Activated naive CD4-positive, alpha-beta T cell treated with anti-CD3 and anti-CD28 coated beads, Interleukin-2, amount 50 U/mL, for 72 hours (primary cell): ENCODE measurements at places on chromosomes 12 and 14.

DNA sequence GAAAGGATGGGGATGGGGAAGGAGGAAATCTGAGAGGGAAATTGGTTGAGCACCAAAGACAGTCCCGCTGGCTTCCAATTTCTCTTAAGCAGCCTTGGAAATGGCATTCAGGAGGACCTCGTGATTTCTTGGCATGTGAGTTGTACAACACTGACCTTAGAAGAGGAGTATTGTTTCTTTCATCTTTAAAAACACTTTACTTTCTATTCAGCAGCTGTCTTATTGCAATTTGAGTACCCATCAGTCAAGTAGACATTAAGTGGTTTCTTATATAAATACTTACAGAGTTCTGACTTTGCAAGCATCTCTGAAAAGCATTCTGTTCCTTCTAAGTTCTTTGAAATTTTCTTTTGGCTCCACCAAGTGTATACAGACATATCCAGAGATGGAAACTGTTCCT, 83.2 kb downstream of the LMNTD1 start:
- DNase-seq, result no peak

DNA sequence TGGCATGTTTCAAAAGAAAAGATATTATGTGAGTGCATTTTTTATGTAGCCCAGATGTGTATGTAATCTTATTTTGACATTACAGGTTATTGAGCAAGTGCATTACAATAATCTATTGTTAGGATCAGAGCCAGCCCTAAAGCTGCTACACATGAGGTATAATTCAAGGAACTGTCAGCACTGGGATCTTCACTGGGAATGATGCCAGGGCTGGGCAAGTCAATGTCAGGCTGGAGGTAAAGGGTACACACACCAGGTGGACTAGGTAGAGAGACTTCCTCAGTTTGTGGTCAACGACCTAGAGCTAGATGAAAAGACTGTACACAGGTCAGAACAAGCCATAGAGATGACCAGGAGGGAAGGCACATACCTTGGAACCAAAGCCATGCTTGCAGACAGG, 15.4 kb downstream of the TRIM9 start:
- DNase-seq, result no peak

GRCh38 chr14:39043352-39043943, 59.6 kb downstream of the SEC23A start:
- DNase-seq, result no peak

DNA sequence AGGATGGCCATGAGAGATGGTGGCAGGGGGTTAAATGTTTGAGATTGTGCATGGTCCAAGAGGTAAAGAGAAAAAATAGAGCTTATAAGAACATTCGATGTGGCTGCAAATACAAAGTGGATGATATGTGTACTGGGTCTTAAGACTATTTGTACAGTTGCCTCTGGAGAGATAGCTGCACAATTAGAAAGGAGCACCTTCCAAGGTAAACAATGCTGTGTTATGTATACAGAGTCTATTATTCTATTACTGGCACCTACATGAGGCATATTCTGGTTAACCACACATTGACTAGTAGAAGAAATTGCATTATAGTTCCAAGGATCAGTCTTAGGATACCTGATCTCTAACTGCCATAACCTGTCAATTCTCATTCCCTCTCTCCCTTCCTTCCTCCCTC, 238.0 kb upstream of the FOXN3 start:
- no peak for DNase-seq

DNA sequence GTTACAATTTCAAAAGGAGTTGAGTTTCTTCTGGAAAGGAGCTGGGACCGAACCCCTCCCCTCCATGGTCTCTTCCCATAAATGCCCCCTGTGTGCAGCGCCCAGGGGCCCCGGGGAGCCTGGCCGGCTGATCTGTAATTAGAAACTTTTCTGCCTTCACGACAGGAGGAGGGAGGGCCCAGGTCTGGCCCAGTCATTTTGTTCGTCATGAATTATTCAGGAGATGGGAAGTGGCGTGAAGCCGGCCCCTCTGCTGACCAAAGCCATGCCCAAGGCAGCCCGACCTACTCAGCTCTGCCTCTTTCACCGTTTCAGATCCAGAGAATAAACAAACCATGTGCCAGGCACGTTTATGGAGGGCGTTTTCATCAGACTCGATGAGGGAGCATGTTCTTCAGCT, 33.3 kb upstream of the MSI1 start:
- no peak for DNase-seq

- DNase-seq, result no peak
Measured at GRCh38 chr14:103960457-103961055, 18.2 kb upstream of the RD3L start.
